ENCODE measurements at places on chromosomes 2 and 18.

- DNase-seq, result no peak
Observed at GRCh38 chr2:61288070-61288841, 126.3 kb downstream of the C2orf74 start.

GRCh38 chr2:229376866-229377265 lies 105.8 kb upstream of the PID1 start:
- no peak for DNase-seq

GRCh38 chr2:39069136-39069515 lies 51.7 kb downstream of the SOS1 start:
- peak; percentile 4 for DNase-seq

GRCh38 chr18:35525795-35526494 lies 28.2 kb upstream of the INO80C start:
- no peak for DNase-seq

GRCh38 chr2:230347659-230348305 lies 20.8 kb downstream of the SP140L start:
- DNase-seq, result no peak

GRCh38 chr18:10930076-10930475 lies 219.3 kb downstream of the PIEZO2 start:
- DNase-seq, result no peak

GRCh38 chr18:53457068-53457467 lies 767.4 kb downstream of the MBD2 start:
- no peak for DNase-seq

DNA sequence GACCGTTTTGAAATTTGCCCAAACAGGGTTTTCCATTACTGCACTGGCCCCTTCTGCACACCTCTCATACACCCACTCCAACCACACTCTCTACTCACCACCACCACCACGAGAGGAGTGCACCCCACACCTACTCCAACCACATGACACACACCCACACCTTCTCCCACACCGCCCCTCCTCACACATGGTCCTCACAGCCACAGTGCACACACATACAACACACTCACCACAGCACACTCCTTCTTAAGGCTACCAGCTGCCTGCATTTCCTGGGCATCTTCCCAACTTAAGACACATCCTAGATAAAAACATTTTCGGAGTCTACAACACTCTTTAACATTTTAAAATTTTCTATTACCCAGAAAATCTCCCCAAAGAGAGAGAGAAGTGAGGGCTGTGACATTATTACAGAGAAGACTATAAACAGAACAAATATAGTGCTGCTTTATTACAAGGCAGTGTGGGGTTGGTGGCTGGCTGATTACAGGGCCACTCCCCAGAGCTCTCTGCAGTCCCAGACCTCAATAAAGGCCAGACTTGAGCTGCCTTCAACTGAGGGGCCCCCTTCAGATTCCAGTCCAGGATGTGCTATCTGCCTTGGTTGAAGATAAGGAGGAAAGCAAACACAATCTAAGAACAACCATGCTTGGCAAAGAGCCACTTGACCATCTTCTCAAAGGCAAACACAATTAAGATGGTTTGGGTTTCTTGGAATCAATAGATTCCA lies 36.1 kb downstream of the NHEJ1 start:
- no peak for DNase-seq

DNA sequence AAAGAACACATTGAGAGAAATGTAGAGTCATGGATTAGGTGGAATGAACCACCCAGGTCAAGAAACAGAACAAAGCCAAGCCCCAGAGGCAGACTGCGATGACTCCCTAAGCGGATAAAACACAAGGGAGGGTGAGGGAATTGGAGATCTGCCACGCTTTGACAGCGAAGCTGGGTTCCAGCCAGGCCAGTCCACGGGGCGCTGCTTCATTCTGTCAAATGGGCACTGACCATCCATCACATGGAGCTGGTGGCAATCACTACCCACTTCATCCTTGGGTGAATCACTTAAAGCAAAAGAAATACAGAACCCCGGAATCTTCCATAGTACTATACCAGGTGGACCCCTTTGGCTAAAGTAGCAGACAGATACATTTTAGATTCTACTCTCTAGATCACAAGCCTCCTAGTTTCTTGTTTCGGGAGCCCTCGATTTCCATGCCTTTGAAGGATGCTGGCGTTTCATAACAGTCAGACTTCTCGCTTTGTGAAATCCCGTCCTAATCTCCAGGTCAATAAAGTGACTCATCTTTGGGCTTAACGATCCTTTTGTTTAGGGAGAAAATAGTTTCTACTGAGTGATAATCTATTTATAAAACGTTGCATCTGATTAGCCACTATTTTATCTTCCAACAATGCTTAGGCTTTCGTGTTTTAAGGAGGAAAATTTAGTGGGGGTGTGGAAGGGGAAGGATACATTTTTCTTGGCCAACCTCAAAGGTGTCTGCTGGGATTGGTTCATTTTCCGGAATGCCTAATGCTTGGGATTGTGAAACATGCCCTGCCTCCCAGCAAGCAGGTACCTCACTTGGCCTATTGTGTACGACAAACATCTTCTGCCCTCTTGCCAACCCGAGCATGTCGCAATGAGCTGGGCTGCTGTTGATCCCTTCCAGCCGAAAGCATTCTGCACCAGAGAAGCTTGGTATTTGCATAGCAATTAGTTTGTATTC lies 44.1 kb upstream of the HDAC4 start:
- DNase-seq, result no peak

GRCh38 chr2:174979996-174980395 lies 25.2 kb downstream of the CHN1 start:
- no peak for DNase-seq

GRCh38 chr2:154455166-154455565 lies 243.3 kb upstream of the KCNJ3 start:
- no peak for DNase-seq

DNA sequence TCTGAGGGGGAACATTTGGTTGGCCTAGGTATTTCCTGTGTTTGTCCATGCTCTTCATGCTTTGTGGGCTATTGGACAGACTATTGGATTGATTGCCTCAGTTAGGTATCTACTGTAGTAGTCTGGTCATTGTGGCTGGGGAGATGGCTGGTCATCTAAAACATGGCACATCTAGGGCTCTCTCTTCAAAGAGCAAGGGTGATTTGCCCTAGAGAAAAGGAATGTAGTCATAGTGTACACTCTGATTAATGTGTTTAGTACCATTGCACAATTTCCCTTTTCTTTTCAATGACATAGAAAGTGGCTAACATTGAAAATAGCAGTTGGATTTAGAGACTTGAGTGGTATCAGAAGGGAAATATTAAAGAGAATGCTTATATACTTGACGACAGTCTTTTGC lies 114.3 kb downstream of the LCLAT1 start:
- DNase-seq, result no peak

DNA sequence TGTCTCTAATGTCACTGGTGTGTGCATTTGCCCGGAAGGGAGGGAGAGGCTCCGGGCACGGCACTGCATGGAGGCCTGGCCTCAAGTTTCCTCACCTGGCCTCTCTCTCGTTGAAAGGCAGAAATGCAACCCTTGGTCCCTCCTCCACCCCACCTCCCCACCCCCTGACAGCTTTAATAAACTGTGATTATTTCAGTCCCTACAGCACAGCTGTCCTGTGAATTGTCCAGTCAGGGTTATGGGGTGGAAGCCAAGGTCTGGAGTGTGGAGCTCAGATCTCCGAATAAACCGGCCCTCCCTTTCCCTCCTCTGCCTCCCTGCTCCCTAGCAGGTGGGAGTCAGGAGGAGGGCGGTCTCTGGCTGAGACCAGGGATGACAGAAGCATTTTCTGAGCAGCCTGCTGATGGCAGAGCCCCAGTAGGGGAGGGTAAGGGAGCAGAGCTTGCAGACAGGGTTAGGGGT lies 199.2 kb upstream of the SMAD2 start:
- no peak for DNase-seq

GRCh38 chr2:43438342-43438741 lies 157.5 kb downstream of the THADA start:
- DNase-seq, result no peak

- DNase-seq, result no peak
Observed at GRCh38 chr2:240220371-240220770, 79.9 kb upstream of the OTOS start.

DNA sequence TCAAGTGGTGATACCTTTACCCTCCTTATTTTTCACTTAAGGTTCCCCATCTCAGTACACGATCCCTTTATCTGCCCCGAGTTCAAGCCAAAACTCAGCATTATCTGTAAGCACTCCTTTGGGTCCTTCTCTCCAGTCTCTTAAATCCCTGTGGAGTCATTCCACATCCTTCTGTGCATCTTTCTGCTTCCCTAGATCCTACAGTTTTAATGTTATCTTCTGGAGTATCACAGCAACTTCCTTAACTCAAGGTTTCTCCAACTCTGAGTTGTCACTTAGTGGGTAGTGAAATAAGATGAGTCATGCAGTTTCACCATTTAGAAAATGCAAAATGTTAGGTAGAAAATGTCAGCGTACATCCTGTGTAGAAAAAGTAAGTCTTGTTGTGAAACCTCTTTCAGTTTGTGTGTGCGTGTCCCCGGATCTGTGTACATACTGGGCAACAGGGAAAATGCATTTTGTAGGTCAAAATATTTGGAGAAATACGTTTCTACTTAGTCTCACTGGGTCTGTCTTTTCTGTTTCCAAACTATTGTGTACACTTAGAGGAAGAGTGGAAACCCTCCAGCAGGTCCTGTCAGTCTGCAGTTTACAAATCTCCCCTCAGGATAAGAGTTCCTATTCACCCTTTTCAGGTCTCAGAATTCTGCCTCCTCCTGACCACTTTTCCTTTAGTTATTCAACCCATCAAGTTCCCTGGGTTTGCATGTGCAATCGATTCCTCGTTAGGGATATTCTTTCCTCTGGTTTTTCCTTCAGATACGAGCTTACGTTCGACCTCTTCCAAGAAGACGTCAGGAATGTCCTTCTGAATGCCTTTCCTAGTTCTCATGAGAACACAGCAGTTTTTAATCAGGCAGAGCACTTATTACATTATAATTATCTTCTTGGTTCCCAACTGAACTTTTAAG lies 154.8 kb downstream of the TGIF1 start:
- DNase-seq, result no peak

DNA sequence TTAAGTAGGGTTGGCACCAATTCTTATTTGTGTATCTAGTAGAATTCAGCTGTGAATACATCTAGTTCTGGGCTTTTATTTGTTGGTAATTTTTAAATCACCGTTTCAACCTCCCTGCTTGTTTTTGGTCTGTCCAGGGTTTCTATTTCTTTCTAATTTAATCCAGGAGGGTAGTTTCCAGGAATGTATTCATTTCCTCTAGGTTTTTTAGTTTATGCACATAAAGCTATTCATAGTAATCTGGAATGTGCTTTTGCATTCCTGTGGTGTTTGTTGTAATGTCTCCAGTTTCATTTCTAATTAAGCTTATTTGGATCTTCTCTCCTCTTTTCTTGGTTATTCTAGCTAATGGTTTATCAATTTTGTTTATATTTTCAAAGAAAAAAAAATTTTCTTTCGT lies 1361.8 kb upstream of the DDX18 start:
- DNase-seq, result no peak
